HFFc6 (cell line): ENCODE measurements at places on chromosomes 5 and 9. TPM values are rescaled to one million over a fixed set of nuclear protein-coding genes. Genes with fewer than 3 reads are reported as not detected.

GRCh38 chr9:109121232-109121796 lies 1.6 kb upstream of the TMEM245 start:
- no peak overlapping the region for H3K27ac ChIP-seq
- peaks cover 9% of the 10 kb centered on the region for H3K36me3 ChIP-seq
- H3K27me3 ChIP-seq, result no peaks in the 10 kb centered on the region; the same call in 1 of the 2 replicates
- peaks cover 28% of the 10 kb centered on the region for H3K4me1 ChIP-seq
- DNase-seq, result no peak

GRCh38 chr5:57128325-57128724 lies 45.5 kb upstream of the GPBP1 start:
- H3K27me3 ChIP-seq, result peaks cover 7% of the 10 kb centered on the region
- H3K4me1 ChIP-seq, result no peaks in the 10 kb centered on the region

Gene PCDHGB2
- total RNA-seq, result 4.4 and 9.6 TPM in 2 replicates

DNA sequence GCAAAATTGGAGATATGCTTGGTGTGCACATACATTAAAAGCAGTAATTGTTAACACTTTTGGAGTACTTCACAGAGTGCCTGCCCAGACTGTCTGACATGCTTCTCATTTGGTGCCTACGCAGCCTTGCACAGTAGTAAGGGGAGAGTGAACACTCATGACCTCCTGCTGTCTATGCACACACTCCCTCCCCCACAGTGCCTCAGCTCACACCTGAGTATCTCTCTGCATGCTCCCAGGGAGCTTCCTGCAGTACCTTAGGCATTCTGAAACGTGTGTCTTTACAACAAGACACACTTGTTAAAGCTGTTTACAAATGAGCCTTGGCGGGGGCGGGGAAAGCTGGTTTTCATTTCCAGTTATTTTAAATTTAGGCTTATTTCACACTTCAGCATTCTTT lies 18.0 kb downstream of the MAP3K1 start:
- H3K4me3 ChIP-seq, result no peak overlapping the region
- no peaks in the 10 kb centered on the region; the same call in 1 of the 2 replicates for H3K27me3 ChIP-seq
- DNase-seq, result no peak
- no peak overlapping the region for H3K27ac ChIP-seq

GRCh38 chr5:99449786-99450185 lies 521.0 kb upstream of the CHD1 start:
- H3K4me3 ChIP-seq, result no peak overlapping the region
- no peaks in the 10 kb centered on the region for H3K36me3 ChIP-seq
- no peak overlapping the region for H3K27ac ChIP-seq
- DNase-seq, result no peak

- no peaks in the 10 kb centered on the region for H3K36me3 ChIP-seq
- no peaks in the 10 kb centered on the region; the same call in 1 of the 2 replicates for H3K27me3 ChIP-seq
- no peaks in the 10 kb centered on the region for H3K4me1 ChIP-seq
- DNase-seq, result no peak
Observed at GRCh38 chr5:124232515-124232914, 513.9 kb downstream of the ZNF608 start.
